ENCODE measurements at places on chromosomes 6 and 20.
A peak's percentile ranks its signal among the peaks of the same experiment; 100 is the strongest.

DNA sequence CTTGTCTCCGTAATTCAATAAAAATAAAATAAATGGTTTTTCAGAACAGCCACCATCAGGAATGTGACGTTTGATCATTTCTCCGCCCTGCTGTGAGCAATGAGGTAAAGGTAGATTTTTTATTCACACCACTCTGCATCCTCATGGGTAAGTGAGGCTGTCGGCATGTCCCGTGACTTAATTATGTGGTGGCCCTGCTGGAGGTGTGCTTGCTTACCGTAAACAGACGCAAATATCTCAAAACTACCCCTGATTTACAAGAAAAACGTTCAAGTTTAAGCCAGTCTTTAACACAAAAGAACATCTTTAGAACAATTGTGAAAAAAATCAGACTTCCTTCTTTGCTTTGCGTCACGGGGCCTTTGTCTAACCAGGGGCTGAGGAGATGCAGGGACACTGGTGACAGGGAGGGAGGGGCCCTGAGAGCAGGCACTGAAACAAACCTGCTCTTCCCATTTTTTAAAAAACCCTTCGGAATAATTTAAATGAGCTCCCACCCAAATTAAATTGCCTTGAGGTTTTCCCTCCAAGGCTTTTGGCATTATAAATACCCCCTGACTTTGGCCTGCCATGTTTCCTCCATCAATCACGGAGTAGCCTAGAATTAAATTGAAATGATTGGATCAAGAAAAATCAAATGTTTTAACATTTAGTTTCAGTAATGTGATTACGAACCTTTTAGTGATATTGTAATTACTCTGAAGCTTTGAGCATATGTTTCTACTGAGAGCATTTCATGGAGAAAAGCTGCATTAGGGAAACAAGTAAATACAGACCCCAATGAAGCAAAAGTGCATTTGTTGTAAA is 13.4 kb downstream of the PRKN start:
- no peak for DNase-seq

GRCh38 chr6:84777888-84778287 is 13.5 kb upstream of the TBX18 start:
- peak; percentile 61 for DNase-seq

DNA sequence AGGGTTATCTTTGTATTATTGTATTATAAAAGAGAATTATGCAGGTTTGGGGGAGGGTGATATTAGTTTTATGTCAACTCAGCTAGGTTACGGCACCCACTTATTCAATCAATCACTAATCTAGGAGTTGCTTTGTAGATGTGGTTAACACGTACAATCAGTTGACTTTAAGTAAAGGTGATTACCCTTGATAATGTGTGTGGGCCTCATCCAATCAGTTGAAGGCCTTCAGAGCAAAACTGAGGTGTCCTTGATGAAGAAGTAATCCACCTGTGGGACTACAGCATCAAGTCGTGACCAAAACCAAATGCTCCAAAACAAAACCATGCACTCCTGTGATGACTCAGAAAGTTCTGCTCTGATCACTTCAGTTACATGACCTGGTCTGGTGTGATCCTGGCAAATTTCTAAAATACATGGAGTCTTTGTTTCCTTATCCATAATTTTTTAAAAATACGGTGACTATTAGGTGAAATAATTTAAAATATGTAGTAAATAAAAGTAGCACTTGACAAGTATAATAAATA is 114.1 kb downstream of the IYD start:
- DNase-seq: no peak

DNA sequence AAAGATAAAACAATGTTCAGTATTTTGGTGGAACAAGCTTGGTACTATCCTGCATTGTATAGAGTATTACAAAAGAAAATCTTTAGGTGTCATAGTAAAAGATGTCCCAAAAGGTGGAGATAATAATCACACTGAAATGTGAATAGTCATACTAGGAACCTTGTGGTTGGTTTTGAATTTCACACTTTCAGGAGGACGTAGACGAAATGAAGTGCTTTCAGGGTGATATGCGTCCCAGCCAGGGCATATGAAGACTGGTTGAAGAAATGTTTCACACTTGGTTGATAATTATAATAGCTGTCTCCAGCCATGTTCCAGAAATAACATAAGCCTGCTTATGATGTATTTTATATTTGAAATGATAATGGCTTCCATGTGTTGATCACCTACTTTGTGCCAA is 60.4 kb downstream of the SCAND1 start:
- DNase-seq: no peak

Data from fibroblast of skin of abdomen (primary cell).